ENCODE measurements at places on chromosomes 3 and 15.

- DNase-seq, result no peak
Observed at GRCh38 chr15:42094512-42094963, at the start of gene PLA2G4D. PLA2G4D (minus strand) TSS chr15:42094562; CDS start chr15:42094459, 103 bp downstream.

- DNase-seq, result no peak
Observed at GRCh38 chr3:4562595-4562994, 69.4 kb downstream of the ITPR1 start.

DNA sequence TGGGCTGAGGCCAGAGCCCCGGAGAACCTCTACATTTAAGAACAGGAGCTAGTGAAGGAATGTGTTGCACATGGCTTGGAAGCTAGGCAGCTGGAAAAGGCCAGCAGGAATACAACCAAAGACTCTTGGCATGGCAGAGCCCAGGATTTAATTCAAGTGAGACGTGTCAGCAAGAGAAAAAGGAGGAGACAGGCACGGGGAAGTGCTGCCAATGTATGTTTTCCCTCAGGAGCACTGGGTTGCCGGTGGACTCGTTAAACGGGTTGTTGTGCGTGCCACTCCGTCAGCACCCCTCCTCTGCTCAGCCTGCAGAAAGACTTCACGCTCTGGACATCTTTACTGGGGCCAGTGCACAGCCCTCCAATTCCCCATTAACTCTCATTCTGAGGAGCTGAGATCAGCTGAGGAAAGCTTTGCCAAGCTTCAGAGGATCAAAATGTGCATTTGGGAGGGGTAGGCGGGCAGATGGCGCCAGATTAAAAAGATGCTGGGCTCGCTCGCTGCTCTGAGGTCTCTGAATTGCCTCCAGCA is 103.7 kb downstream of the PDZRN3 start:
- no peak for DNase-seq

GRCh38 chr3:151107701-151108100 is 22.2 kb downstream of the MED12L start:
- no peak for DNase-seq

- no peak for DNase-seq
Observed at GRCh38 chr15:48806151-48806550, 4.7 kb downstream of the CEP152 start.

Measured in CD4-positive, alpha-beta T cell treated with Interleukin-6 for 4 hours (primary cell).